Endothelial cell of coronary artery (primary cell): ENCODE measurements at places on chromosomes 16 and 17. TPM values are rescaled to one million over a fixed set of nuclear protein-coding genes. Genes with fewer than 3 reads are reported as not detected.

Gene NPIPB6
- total RNA-seq = 0.38 TPM in 1 of 2 replicates, not detected in the other

Gene PABPN1L
- total RNA-seq = not detected in 2 replicates

Gene SDR42E2
- total RNA-seq = under 0.01 and 0.09 TPM in 2 replicates

Gene PDE6G
- 0.38 and 0.45 TPM in 2 replicates for total RNA-seq

Gene ORMDL3
- total RNA-seq = 22.4 and 35.8 TPM in 2 replicates

Gene KRTAP17-1
- not detected in 2 replicates for total RNA-seq

Gene SPN
- total RNA-seq = not detected in 2 replicates

Gene WWOX
- total RNA-seq = 10.9 and 14.6 TPM in 2 replicates

Gene SPAG9
- total RNA-seq = 77.7 and 106 TPM in 2 replicates

Gene MPO
- not detected in 2 replicates for total RNA-seq

Gene HS3ST2
- total RNA-seq = not detected in 2 replicates

Gene MAP2K4
- 19.3 and 24.6 TPM in 2 replicates for total RNA-seq

Gene NDRG4
- total RNA-seq = 11.0 and 22.7 TPM in 2 replicates

Gene ZSCAN10
- 0.19 TPM in 1 of 2 replicates, not detected in the other for total RNA-seq

Gene CHRNB1
- 4.4 and 6.6 TPM in 2 replicates for total RNA-seq

Gene AATK
- 2.4 TPM in 2 replicates for total RNA-seq

Gene LYZL6
- not detected in 2 replicates for total RNA-seq

Gene HOXB7
- 0.90 and 2.2 TPM in 2 replicates for total RNA-seq

Gene NUPR1
- under 0.01 and 1.6 TPM in 2 replicates for total RNA-seq

Gene C17orf67
- total RNA-seq = 1.0 and 1.2 TPM in 2 replicates

Gene AOC3
- total RNA-seq = under 0.01 TPM in 2 replicates

Gene ARHGAP44
- 0.18 and 0.28 TPM in 2 replicates for total RNA-seq

Gene CTRL
- total RNA-seq = 0.45 and 0.56 TPM in 2 replicates

Gene GPR179
- not detected in 2 replicates for total RNA-seq

Gene ZNF764
- total RNA-seq = 3.1 and 3.7 TPM in 2 replicates

Gene BIRC5
- total RNA-seq = 18.7 and 62.8 TPM in 2 replicates

Gene ARHGAP23
- total RNA-seq = 33.7 and 56.2 TPM in 2 replicates

Gene ADAD2
- under 0.01 and 0.18 TPM in 2 replicates for total RNA-seq

Gene EVPLL
- total RNA-seq = not detected in 2 replicates

Gene PDILT
- total RNA-seq = not detected in 2 replicates

Gene NACA2
- total RNA-seq = not detected in 2 replicates

Gene MAF
- total RNA-seq = under 0.01 and 0.19 TPM in 2 replicates

Gene IGF2BP1
- total RNA-seq = 1.6 and 4.2 TPM in 2 replicates
